ENCODE measurements at places on chromosomes 5 and 9.

DNA sequence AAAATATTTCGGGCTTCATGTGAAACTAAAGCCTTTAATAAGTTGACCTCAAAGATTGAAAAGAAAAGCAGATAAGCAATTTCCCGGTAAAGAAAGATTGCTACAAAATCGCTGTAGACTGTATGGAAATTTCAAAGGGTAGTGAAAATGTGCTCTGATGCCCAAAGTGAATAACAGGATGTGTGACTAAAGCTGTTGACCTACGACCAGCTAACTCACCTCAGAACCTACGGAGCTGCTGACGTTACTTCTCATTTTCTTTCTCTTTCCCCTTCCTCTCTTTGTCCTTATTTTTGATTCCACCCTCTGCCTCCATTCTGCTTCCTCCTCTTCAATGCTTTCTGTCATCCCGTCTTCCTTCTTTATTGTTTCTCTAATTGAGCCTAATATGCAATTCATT, 103.2 kb downstream of the PDE4D start:
- DNase-seq: peak; percentile 63

DNA sequence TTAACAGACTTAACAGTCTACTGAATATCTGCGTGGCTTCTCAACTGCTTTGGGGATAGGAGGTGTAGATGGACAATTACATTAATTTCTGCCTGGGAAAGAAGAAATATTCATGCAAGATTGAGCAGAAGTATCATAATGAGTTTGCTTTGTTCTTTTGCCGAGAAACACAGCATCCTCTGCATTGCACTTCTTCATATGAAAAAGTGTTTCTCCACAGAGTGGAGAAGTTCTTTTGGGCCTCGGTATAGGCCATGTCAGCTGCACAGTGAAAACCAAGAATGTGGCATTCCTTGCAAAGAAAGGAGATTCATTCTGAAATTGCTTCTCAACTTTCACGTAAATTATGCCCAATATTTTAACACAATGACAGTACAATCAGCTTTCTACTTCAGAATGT, 17.6 kb upstream of the SNX2 start:
- no peak for DNase-seq

DNA sequence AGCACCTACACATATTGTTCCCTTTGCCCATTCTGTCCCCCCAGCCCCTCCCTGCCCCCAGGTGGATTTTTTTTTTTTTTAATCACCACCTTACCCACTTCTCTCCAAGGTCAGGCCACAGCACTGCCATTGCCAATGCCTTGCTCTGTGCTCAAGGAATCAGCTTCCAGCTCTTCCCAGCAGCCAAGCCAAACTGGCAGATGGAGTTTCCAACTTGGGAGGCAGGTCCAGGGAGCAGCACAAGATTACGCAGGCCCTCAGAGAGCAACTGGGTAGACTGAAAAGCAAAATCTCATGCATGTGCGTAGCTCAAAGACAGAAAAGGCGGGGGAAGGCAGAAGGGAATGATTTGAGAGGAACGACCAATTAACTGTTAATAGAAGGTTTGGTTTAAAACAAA, 15.1 kb downstream of the GRHPR start:
- DNase-seq: no peak

- peak; percentile 95 for DNase-seq
Measured at GRCh38 chr5:132497488-132497997, 7.0 kb upstream of the IRF1 start.
